Naive thymus-derived CD8-positive, alpha-beta T cell (primary cell): ENCODE measurements at places on chromosomes 4 and X. TPM values are rescaled to one million over a fixed set of nuclear protein-coding genes. Genes with fewer than 3 reads are reported as not detected.

- DNase-seq, result no peak
Measured at GRCh38 chr4:57144466-57144865, 34.3 kb upstream of the IGFBP7 start.

DNA sequence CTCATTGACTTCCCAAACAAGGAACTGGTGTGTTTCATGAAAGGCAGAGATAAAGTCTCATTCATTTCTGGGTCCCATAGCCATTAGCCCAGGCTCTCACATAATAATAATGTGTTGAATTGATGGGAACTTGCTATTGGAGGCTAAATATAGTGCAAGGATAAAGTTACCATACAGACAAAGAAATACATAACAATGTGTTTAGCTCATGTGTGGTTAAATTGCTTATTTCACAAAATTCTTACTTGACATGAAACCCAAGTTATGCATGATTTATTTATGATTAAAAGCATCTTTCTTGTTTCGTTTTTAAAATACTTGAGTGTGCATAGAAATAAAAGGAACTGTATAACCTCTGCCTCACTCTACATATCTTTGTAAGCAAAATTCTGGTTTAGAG lies 37.3 kb upstream of the LPAR4 start:
- DNase-seq, result no peak

- DNase-seq, result no peak
Measured at GRCh38 chr4:158410272-158410671, 111.4 kb upstream of the RXFP1 start.

GRCh38 chrX:6694221-6694620 lies 159.3 kb upstream of the VCX3A start:
- no peak for DNase-seq

GRCh38 chr4:35970366-35970960 lies 273.9 kb downstream of the ARAP2 start:
- no peak for DNase-seq

NEXMIF gene
- total RNA-seq, result 1.8 TPM

NXF2 gene
- not detected for total RNA-seq

TKTL1 gene
- 2.2 TPM for total RNA-seq
